AML-193 (cell line): ENCODE measurements at places on chromosomes 3 and 15.

DNA sequence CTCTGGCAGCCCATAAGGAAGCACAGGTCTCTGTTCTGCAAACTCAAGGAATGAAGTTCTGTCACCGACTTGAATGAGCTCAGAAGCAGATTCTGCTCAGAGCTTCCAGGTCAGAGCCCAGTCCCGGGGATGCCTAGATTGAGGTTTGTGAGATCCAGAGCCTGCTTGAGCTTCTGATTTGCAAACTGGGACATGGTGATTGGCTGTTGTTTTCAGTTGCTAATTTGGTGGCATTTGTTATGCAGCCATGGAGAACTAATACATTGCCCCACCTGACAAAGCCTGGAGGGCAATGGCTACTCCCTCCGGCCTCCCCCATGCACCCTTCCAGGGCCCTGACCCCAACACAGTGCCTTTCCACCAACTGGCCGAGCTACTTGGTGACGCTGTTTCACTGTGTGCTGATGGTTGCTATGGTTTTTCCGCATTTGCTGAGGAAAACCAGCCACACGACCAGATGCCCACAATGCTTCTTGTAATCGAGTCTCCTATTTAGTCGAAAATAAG lies 379.5 kb upstream of the ATP10A start:
- DNase-seq = no peak

- DNase-seq = no peak
Observed at GRCh38 chr3:59877263-59878037, 827.6 kb upstream of the CFAP20DC start.

GRCh38 chr15:96119734-96120133 lies 210.8 kb upstream of the NR2F2 start:
- DNase-seq = no peak

DNA sequence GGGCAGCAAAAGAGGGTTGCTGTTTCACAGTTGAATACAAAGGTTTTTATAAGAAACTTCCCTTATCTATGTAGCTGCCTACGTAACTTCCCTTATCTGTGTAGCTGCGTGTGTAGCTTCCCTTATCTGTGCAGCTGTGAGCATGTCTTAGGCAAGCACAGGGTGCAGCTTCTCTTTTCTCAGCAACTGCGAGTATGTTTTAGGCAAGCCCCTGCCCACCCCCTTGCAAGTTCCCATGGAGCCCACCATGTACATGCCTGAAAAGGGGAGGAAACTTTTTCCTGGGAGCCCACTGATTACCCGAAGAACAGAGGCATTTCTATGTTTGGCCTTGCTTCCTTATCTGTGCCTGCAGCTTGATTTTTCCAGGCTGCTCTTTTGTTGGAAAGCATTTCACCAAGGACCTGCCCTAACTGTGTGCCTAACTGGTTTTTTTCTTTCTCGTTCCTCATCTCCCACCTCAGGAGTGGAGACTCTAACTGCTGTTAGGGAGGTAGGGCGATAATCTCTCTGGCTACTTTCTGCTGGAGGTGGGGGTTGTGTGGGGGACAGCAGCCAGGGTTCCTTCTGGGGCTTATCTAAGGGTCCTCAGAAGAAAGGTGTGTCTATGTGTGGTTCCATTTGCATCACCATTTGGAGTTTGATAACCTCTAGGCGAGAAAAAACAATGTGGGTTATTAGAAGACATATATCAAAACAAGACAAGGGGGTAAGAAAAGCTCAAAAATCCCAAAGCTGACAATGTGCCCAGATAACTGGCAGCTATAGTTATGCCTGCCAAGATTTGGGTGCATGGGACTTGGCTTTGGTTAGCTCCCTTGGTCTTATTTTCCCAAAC lies 26.0 kb downstream of the SORD start:
- peak; percentile 85 for DNase-seq

DNA sequence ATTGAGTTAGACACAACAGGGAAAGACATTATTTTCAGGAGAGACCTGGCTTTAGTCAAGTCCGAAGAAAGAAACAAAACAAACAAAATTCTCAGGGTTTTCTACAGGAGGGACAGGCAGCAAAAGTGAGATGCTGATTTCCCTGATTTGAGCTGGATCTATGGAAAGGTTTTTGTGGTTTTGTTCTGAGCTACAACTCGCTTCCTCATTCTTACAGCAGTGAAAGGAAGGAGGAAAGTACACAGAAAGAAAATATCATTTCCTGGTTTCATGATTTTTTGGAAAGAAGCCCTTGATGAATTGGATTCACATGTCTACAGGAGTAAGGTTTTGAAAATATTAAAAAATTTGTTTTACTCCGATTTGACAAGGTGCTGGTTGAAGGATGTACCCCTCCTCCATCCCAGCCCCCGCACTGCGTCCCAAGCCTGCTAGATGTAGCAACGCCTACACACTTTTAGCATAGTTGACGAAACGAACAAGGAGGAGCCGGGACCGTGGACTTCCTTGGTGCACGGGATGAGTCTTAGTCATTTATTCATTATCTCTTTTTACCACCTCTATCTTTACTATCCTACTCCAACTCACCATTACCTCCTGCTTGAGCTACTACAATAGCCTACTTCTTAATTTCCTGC lies 10.8 kb downstream of the PRICKLE2 start:
- no peak for DNase-seq

DNA sequence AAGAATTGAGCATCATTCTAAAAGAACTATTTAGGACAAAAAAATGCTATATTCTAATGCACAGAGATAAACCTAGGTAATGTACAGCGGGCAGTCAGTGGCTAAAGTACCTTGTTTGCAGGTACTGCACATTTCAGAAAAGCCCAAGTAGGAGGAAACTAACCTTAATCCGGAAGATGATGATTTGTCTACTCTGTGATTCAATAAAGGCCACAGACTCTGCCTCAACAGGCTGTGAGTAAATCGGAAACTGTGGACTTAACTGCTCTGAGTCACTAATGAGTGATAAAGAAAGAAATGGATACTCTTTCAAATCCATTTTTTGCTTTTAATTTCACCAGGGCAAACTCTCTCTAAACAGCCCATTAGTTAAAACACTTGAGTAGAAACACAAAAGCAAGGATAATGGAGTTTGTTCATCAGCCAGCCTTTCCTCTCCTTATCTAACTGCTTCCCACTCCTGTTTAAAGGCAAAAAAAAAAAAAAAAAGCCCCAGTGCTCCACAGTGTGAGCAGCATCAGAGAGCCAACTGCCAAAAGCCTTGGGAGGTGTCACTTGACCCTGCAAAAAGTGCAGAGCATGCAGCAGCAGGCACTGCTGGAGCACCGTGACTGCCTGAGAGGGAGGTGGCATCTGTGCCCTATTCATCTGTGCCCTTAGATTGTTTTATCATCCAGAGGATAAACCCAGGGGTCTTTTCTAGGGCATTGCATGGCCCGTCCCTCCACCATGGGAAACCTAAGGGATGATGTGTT lies 187.7 kb downstream of the SATB1 start:
- no peak for DNase-seq

DNA sequence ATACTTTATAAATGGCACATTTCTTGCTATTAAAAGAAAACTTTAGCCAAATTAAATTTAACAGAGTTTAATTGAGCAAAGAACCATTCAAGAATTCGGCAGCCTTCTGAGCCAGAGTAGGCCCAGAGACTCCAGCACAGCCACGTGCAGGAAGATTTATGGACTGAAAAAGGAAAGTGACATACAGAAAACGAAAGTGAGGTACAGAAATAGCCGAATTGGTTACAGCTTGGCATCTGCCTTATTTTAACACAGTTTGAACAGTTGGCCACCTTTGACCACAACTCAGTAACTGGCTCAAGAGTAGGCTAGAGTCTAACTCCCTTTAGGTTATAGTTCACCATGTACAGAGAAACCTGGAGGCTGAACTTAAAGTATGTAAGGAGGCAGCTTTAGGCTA lies 17.6 kb downstream of the CFAP44 start:
- DNase-seq = no peak

GRCh38 chr3:5022187-5022965 lies 43.1 kb downstream of the BHLHE40 start:
- DNase-seq = no peak

DNA sequence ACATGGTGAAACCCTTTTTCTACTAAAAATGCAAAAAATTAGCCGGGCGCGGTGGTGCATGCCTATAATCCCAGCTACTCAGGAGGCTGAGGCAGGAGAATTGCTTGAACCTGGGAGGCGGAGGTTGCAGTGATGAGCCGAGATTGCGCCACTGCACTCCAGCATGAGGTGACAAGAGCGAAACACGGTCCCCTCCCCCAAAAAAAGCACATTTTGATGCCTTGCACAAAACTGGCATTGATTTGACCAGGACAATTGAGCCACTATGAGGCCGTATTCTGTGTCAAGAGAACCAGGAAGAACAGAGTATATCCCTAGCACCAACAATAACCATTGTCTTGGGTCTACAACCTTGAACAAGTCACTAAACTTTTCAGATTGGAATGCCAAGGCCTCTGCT lies 50.6 kb downstream of the SH3BP5 start:
- DNase-seq = no peak

- no peak for DNase-seq
Observed at GRCh38 chr3:47849186-47849698, 46.3 kb downstream of the DHX30 start.

- no peak for DNase-seq
Observed at GRCh38 chr3:143139762-143140161, 20.2 kb downstream of the CHST2 start.
